ENCODE measurements at places on chromosomes 2 and 18. TPM values are rescaled to one million over a fixed set of nuclear protein-coding genes. Genes with fewer than 3 reads are reported as not detected.

The COLEC11 gene
- 0.46 TPM for polyA plus RNA-seq

The RPRM gene
- polyA plus RNA-seq = 0.17 TPM

DNA sequence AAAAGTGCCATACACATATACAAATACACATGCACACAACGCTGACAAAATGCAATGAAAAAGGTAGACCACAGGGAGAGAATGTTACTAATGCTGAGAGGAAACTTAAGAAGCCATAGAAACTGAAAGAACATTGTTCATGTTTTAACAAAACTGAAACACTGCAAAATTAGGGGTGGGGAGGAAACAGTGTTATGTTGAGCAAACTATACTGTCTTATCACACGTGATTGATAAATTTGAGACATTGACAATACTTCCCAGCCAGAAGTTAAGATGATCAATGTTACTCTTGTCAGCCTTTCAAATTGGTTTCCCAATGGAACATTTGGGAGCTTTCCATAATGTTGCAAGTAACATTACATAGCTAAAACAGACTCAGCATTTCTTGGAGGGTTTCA, 165.5 kb downstream of the L3MBTL4 start:
- DNase-seq = no peak

DNA sequence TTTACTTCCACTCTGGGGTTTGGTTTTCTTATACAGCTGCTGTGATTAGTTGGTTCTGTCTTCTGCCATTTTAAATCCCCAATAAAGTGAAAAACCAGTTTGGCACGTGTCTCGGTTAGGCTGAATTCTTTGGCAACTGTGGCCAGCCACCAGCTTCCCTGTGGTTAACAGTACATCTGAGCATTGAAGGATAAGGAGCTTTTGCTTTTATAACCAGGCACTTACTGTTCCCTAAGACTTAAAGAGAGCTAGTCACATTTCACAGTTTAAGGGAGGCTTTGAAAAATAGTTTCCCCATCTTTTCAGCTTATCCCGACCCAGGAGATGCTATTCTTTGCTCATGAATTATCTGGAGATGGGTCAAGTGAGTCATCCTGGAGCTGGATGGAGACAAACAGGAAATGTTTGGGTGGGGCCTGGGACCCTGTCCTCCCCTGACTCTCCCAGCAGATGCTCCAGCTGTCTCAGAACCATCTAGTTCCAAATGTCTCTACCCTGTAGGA, 57.3 kb upstream of the EML6 start:
- no peak for DNase-seq

The SRD5A2 gene
- polyA plus RNA-seq = not detected

DNA sequence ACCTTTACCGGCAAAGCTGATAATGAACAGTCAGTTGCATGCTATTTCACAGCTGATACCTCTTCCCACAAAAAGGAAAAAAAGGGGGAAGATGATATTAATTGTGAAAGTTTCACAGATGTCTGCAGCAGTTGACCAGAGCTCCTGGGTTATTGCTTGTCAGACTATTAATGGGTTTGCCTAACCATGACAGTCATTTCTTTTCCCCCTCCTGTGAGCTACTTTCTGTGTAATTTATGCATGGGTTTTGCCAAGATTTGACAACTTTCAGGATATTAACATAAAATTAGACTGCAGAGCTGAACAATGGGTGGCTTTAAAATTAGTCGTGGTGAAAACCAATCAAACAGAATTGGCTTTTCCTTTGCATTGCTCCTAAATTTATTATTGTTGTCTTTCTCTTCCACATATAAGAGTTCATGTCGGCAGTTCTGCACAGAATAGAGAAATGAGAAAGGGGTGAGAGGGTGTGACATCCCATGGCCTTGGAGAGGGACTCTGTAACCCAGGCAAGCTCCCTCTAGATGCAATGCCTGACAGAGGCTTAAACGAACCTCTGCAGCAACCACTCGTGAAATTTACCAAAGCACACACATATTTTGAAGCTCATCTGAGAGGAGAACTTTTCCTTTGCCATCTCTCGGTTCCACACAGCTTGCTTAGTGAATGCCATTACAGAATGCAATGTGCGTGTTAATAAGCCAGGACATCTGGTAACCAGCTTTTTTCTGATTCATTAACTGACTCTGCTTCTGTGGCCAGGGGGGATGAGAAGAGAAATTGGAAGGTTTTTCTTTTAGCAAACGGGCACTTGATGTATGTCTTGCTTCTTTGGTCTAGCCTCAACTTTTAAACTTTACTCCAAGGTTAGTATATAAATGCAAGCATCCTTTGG, 82.2 kb upstream of the ITGA4 start:
- no peak for DNase-seq
